ENCODE measurements at places on chromosomes 3 and 15.

DNA sequence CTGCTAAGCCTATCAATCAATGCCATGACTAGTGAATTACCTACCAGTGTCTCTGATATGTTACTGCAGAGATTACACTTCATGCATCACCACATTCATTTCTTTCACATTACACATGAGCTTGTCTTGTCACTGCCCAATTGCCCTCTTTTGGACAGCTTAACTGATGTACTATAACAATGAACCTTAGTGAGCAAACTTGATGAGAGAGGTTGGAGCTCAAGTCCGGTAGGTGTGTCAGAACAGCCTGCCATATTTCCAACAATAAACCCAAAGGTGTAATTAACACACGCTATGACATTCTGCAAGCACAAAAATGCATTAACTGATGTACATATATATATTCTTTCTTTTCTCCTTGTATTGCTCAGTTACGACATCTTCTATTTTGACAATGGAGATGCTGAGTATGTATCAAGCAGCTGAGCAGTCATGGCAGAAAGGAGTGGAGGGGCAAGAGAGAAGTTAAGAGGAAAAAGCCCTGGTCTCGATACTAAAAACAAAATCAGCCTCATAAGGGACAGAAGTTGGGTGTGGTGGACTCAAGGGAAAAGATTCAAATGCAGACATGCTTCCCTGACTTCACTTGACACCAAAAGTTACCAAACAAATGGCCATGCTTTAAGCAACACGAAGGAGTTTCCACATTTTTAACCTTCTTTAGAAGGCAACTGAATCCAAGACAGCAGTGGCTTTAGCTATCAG lies 538.2 kb downstream of the FOXP1 start:
- DNase-seq, result no peak

GRCh38 chr3:96813134-96813819 lies 1.1 kb upstream of the EPHA6 start:
- DNase-seq, result no peak

DNA sequence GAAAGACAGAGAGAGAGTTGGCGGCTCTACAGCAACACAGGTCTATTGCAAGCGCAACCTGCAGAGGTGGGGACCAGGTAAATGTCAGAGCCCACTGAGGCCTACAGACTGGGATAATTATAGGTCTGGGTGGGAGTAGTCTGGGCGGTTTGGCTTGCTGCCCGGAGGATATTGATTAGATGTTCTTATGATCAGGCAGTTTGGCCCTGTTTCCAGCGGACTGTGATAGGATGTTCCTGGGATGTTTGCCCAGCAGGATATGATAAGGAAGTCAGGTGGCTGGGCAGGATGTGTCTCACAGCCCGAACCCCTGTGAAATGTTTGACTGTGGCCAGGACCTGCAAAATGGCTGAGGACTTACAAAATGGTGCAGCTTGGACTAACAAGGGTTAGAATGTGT lies 364.9 kb downstream of the NAALADL2 start:
- no peak for DNase-seq

DNA sequence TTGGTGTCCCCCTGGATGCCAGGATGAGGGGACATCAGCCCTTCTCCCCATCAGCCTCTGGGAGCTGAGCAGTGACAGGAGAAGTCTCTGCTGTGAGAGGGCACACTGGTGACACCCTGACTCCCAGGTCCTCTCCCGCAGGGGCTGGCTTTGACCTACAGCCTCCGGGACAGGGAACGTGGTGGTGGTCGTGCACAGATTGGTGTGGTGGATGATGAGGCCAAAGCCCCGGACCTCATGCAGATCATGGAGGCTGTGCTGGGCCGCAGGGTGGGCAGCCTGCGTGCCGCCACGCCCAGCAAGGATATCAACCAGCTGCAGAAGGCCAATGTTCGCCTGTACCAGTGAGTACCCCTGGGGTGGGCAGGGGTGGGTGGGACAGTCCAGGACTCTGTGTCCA lies 6.8 kb downstream of the VILL start:
- no peak for DNase-seq

GRCh38 chr3:12856626-12857025 lies 15.3 kb upstream of the RPL32 start:
- DNase-seq, result no peak

DNA sequence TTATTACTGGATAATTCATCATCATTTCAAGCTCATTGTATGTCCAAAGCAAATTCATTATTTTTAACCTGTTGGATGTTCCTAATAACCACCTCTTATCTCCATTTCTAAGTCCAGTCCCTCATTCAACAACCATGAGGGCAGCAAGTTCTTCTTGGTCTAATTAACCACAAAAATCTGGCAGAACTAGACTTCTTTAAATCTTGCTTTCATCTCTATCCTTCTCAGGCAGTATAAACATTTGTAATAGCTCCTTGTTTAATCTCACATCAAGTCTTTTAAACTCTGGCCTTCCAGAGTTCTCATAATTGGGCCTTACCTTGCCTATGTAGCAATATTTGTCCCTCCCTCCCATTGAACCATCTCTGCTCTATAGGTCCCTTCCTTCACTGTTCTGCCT lies 17.0 kb upstream of the GHSR start:
- no peak for DNase-seq

DNA sequence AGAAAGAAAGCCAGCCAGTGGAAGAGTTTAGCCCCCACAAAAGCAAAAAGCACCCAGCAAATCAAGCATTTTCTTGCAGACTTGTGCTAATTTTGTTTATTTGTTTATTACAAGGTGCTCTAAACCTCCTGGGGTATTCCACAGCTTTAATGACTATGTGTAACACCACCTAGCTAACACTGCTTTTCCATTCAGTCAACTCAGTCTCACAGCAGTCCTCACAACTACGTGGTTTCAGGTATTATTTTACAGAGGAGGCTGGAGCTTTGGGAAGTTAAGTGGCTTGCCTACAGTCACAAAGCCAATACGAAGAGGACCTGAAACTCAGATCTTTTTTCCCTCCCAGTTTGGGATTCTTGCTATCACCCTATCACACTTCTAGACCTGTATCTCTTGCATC lies 14.8 kb downstream of the SOX14 start:
- DNase-seq, result no peak

GRCh38 chr15:73629798-73630429 lies 3.3 kb downstream of the NPTN start:
- DNase-seq, result no peak

DNA sequence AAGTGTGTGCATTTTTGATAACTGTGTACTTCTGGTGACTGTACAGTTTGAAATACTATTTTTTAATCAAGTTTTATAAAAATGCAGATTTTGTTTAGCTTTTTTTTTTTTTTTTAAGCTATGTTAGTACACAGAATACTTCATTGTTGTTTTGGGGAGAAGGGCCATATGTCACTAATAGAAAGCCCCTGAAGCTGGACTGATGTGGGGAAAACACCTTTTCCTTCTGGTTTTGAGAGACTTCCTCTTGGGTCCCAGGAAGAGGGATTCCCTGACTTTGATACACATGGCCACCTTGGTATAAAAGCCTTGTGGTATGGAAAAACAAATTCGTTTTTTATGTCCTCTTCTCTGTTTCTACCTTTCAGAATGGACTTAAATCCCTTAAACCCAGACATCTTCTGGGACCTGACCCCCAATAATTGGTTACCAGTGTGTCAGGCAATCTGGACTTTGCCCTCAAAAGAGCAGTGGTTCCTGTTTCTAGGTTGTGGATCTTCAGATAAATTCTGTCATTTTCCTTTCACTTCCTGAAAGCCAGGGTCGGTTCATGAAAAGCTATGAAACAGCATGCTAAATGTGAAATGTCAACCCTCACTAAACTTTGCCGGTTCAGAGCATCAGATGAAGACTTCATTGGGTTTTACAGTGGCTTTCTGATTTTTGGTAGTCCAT lies 31.1 kb upstream of the BLOC1S6 start:
- DNase-seq, result no peak

- no peak for DNase-seq
Observed at GRCh38 chr3:87225659-87226058, 1.4 kb upstream of the CHMP2B start.

- no peak for DNase-seq
Observed at GRCh38 chr15:75821786-75822345, 21.4 kb upstream of the UBE2Q2 start.

DNA sequence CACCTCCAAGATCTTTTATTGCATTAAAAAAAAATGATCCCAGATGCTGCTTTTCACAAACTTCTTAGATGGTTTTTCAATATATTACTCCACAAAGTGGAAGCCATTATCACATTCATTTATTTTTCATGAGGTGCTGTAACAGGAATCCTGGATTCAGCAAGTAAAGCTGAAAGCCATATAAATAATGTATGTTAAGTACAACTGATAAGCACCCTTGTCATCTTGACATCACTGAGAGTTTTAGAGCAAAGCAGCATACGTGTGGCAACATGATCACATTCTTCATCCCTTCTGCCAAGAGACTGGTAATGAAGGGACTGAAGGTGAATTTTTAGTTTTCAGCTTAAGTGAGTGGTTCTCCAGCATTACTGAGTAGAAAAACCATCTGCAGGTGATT lies 44.9 kb upstream of the LRRFIP2 start:
- no peak for DNase-seq

GRCh38 chr15:80895091-80895490 lies 94.5 kb downstream of the MESD start:
- no peak for DNase-seq

DNA sequence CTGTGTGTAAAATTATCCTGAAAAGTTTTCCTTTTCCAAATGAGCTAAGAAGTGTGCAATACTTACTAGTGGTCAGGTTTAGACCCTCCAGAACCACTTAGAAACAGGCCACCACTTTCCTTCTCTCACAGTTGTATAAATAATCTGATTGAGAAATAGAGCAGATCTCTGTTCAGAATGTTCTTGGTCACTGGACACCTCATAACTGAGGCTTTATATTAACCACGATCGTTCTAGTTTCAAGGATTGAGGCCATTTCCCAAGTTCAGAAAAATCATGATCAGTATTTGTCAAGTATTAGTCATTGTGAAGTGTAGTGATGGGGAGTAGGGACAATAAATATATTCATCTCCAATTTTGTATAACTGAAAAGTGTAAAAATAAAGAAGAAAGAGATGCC lies 1.0 kb upstream of the MAP3K13 start:
- DNase-seq, result no peak

- DNase-seq, result no peak
Observed at GRCh38 chr15:58275785-58276184, 137.6 kb downstream of the AQP9 start.
